ENCODE measurements at places on chromosomes 16 and 17. TPM values are rescaled to one million over a fixed set of nuclear protein-coding genes. Genes with fewer than 3 reads are reported as not detected.

Gene FBXL16
- 5.8 TPM for total RNA-seq

Gene CEP295NL
- 11.7 TPM for total RNA-seq

Gene SMARCE1
- 186 TPM for total RNA-seq

Gene KRTAP4-4
- not detected for total RNA-seq

Gene KRT14
- 51.0 TPM for total RNA-seq

Gene MYH11
- total RNA-seq, result 190 TPM

Gene PDE6G
- 6.4 TPM for total RNA-seq

Gene KRT32
- total RNA-seq, result not detected

Gene AANAT
- 18.0 TPM for total RNA-seq

Gene GRAP
- 2.5 TPM for total RNA-seq

Gene TMEM92
- 0.16 TPM for total RNA-seq

Gene CMTM3
- 21.8 TPM for total RNA-seq

Gene SYCE1L
- total RNA-seq, result 6.0 TPM

Gene CBX2
- 13.8 TPM for total RNA-seq

Gene KRT33B
- not detected for total RNA-seq

Gene LGALS9B
- total RNA-seq, result not detected

Gene PSMD12
- 46.6 TPM for total RNA-seq

Gene MFSD11
- 77.8 TPM for total RNA-seq

Gene GAN
- 21.2 TPM for total RNA-seq

Gene CD79B
- 0.77 TPM for total RNA-seq

Gene DHRS7C
- 1.7 TPM for total RNA-seq

Gene FOXJ1
- total RNA-seq, result 1.6 TPM

Gene KRT33A
- not detected for total RNA-seq

Gene CTRB1
- not detected for total RNA-seq

Data from camera-type eye (tissue), 1 donor.